ENCODE measurements at places on chromosomes 1 and 21.

- DNase-seq, result no peak
Observed at GRCh38 chr1:145845144-145845513, 301 bp upstream of the NUDT17 start.

GRCh38 chr1:160647329-160647720 lies 481 bp upstream of the SLAMF1 start:
- no peak for DNase-seq

GRCh38 chr1:34356853-34357252 lies 180.1 kb downstream of the C1orf94 start:
- DNase-seq, result no peak

DNA sequence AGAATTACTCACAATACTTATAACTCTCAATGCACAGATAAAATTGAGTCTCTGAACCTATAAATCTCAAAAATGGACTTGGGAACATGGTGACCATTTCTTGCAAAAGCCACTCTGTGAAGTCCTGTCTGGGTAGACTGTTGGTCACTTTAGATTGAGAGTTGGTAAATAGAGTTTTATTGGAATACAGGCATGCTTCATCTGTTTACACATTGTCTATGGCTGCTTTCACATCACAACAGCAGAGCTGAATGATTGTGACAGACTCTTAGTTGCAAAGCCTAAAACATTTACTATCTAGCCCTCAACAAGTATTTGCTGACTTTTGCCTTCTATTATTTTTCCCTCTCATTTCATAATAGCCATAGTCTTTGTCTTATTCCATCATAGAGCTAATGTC lies 24.1 kb upstream of the ASPM start:
- DNase-seq, result no peak

DNA sequence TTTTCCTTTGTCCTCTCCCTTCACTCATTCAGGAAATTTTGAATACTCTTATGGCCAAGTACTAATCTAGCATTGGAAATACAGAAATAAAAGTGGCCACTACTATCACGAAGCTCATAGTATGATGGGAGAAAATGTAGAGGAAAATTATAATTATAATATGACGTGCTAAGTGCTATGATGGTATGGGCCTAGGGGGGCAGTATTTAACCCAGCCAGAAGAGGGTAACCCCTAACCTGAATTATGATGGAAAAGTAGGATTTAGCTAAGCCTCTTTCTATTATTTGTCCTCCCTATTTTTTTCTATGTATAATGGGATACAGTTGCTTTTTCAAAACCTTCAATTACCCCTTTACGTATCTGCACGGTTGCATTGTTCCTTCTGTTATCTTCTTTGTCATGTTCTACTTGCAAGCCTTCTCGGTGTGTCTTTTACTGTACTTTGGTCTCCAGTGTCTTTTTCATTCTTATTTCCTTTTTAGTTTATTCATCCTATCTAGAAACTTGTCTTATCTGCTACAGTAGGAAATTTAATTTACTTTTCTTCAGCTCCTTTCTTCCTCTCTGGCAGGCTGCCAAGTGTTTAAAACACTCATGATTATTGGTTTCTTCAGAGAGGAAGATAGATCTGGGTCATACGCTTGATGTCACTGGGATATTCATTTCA lies 88.8 kb upstream of the GPR52 start:
- no peak for DNase-seq

- DNase-seq, result peak; percentile 93
Observed at GRCh38 chr1:201719812-201720521, 109.0 kb upstream of the IPO9 start.
